ENCODE measurements at places on chromosomes 2 and 18.

- DNase-seq = no peak
Observed at GRCh38 chr2:226608451-226608850, 191.2 kb downstream of the IRS1 start.

GRCh38 chr2:23302591-23302990 is 82.4 kb upstream of the KLHL29 start:
- no peak for DNase-seq

GRCh38 chr18:57854726-57855125 is 51.6 kb upstream of the ATP8B1 start:
- no peak for DNase-seq

DNA sequence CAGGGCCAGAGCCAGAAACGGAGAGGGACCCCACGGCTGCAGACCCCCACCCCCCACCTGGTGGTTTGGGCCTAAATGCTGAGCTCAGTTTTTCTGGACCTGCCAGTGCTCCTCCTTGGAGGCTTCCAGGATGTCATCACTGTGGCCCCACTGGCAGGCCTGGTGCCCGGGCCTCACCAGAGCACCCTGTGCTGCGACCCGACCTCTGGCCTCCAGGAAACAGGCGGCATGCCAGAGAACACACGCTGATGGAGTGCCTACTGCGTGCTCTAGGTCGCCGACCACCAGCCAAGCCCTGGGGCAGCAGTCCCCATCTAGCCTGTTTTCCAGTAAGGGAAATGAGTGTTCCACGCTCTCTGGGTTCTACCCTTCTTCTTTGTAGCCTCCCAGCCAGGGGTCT is 33.8 kb downstream of the HS6ST1 start:
- no peak for DNase-seq

DNA sequence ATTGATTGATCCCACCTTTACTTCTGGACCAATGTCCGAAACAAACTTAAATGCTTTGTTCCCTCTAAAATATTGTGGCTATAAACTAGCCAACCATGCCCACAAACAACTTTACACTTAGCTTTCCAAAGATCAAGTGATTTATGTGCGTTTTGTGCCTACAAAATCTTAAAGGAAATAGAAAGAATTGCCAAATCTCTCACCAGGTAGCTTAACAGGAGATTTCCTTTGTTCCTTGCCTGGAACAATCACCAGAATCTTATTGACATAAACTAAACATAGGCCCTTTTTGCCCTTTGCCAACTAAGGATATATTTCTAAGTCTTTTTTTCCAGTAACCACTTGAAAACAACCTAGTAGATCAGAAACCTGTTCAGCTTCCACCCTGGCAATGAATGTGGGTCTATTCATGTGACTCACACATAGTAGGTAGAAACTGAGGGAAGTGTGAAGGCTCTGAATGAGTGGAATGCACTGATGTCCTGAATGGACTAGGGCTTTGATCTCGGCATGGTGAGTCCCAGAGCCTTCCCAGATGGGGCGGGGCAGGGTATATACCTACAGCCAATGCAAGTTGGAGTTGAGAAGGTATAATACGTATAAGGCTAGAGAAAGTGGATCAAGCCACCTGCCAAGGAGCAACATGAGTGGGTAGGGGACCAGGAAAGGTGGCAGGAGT is 94.6 kb upstream of the PPP1CB start:
- no peak for DNase-seq

GRCh38 chr2:120552800-120553481 is 182.7 kb upstream of the GLI2 start:
- no peak for DNase-seq

GRCh38 chr2:2729246-2729645 is 398.2 kb upstream of the MYT1L start:
- DNase-seq = no peak

DNA sequence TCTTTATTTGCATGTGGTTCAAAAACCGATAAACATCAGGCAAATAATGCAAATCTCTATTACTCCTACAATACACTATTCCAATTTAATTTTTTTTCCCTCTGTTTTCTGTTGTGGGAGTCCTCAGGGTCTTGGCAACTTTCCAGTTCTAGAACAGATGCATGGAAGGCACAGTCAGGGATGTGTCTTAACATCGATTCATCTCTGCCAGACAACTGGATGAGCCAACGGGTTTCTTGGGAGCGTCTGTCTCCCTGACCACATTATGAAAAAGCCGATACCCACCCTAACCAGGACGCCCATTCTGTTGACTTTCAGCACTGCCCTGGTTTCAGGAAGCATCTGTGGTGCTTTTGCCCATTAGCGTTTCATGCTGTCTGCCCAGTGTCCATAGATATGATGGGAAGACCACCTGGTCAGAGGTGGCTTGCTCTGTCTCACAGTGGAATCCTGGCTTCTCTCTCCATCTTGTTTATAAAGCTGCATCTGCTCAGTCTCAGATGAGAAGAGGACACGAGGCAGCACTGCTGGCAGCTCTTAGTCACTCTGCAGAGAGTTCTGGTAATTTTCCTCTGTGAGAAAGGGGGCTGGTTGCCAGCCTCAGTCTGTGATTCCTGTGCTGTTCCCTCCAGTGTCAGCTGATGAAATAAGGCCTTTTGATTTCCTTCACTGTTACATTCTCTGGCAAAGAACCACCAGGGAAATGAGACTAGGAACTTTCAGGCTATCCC is 57.9 kb upstream of the KCNE4 start:
- no peak for DNase-seq

- DNase-seq = no peak
Observed at GRCh38 chr2:224405412-224405811, 3.5 kb upstream of the FAM124B start.

GRCh38 chr2:48541666-48542389 is 11.9 kb downstream of the STON1 start:
- DNase-seq = no peak

- DNase-seq = no peak
Observed at GRCh38 chr2:12787891-12788801, 71.4 kb downstream of the TRIB2 start.

DNA sequence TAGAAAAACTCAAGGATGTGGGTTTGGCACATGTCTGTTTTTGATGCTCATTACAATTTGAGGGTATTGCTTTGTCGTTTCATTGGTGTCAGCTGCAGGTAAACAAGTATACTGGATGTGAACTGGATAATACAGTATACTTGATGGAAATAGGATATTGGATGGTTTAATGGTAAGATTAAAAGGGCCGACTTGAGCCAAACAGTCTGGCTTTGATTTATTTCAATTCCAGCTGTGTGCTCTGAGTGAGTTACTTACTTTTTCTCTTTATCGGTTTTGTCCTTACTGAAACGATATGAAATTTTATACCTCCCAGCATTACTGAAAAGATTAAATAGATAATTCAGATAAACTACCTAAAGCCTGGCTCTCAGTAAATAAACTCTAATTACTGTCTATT is 227.6 kb downstream of the ASXL3 start:
- no peak for DNase-seq

- DNase-seq = no peak
Observed at GRCh38 chr2:167732326-167732725, 515.1 kb downstream of the STK39 start.

DNA sequence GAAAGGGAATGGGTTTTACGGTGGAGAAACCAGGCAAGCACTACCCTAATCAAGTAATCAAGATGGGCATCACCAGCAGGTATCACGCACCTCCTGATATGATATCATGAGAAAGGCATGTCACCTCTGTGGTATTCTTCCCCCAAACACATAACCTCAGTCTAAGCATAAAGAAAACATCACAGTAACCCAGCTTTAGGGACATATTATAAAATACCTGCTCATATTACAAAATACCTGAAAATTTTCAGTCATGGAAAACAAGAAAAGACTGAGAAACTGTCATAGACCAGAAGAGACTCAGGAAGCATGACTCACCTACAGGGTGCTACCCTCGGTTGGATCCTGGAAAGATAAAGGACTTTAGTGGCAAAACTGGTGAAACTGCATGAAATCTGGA is 30.5 kb downstream of the GCKR start:
- no peak for DNase-seq
